Breast epithelium (tissue), 4 donors: ENCODE measurements at places on chromosomes 5 and 9. TPM values are rescaled to one million over a fixed set of nuclear protein-coding genes. Genes with fewer than 3 reads are reported as not detected.

- no peaks in the 10 kb centered on the region for H3K27me3 ChIP-seq
- no peak overlapping the region for H3K4me3 ChIP-seq
- DNase-seq, result no peak
- no peak overlapping the region for H3K27ac ChIP-seq
Measured at GRCh38 chr5:34030048-34030447, 13.0 kb downstream of the C1QTNF3 start.

DNA sequence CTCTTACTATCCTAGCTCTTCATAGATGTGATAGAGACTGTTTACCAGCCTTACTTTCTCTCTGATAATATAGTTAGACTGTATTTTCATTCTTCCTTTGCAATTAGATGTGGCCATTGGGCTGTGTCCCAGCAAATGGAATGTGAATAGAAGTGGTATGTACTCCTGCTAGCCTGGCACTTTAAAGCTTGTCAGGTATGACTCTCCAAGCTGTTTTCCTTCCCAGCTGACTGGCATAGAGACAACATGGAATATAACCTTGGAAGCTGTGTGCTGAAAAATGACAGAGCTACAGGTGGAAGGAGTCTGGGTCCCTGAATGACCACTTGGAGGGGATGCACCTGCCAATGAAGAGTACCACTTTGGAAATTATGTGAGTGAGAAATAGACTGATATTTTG, 116.2 kb downstream of the DIRAS2 start:
- DNase-seq, result no peak
- H3K4me3 ChIP-seq, result no peak overlapping the region
- H3K27ac ChIP-seq, result no peak overlapping the region
- H3K4me1 ChIP-seq, result no peaks in the 10 kb centered on the region

GRCh38 chr5:69011910-69012309, 81.9 kb upstream of the SLC30A5 start:
- no peak overlapping the region for H3K4me3 ChIP-seq
- H3K27ac ChIP-seq, result no peak overlapping the region

DNA sequence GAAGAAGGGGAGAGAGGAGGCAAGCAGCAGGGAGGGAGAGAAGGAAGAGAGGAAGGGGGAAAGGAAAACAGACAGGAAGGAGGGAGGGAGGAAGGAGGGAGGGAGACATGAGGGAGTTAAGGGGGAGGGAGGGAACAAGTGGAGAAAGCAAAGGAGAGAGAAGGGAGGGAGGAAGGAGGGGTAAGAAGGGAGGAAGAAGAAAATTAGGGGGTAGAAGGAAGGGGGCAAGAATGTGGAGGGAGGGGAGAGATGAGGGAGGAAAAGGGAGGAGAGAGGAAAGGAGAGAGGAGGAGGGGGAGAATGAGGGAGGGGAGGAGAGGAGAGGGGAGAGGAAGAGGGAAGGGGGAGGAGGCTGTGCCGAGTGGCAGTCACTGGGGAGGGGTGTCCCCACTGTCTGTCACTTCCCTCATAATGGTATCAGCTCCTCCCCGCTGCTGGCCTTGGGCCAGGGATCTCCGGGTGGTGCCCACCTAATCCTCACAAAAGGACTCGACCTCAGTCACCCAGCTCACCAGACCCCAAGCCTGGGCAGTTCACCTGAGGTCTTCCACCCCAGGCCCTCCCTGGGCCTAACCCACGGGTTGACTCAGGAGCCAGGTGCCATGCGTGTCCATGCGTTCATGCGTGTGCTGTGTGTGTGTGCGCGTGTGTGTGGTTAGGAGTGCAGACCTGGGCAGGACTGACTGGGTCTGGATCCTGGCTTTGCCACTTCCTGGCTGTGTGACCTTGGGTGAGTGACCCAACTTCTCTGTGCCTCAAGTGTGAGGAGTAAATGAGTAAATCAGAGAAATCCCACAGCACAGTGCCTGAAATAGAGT, 18.1 kb downstream of the C9orf50 start:
- no peak overlapping the region for H3K4me3 ChIP-seq
- H3K27me3 ChIP-seq, result no peaks in the 10 kb centered on the region
- no peaks in the 10 kb centered on the region for H3K36me3 ChIP-seq
- DNase-seq, result no peak
- H3K27ac ChIP-seq, result peak overlapping the region; percentile 19

FAM153A gene
- total RNA-seq, result 0.98 TPM

DNA sequence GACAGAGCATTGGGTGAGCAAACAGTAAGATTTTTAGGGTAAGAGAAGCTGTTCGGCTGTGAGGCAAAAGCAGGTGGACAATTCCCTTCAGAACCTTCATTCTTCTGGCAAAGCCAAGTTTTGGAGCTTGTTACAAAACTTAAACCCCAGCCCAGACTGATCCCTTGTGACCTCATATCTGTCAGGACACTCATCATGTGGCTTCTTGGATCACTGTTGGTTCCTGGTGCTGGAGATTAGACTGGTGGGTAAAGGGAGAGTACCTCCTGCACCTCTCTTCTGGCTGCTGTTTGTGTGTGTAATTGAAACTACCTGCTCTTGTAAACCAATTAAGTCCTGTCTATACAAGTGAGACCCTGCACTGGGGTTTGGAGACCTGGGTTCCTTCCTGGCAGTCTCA, 21.0 kb downstream of the LARP1 start:
- H3K4me1 ChIP-seq, result peaks cover 5% of the 10 kb centered on the region
- no peak for DNase-seq
- no peaks in the 10 kb centered on the region for H3K27me3 ChIP-seq
- no peaks in the 10 kb centered on the region for H3K36me3 ChIP-seq
- no peak overlapping the region for H3K27ac ChIP-seq

OR1J2 gene
- not detected for total RNA-seq

DNA sequence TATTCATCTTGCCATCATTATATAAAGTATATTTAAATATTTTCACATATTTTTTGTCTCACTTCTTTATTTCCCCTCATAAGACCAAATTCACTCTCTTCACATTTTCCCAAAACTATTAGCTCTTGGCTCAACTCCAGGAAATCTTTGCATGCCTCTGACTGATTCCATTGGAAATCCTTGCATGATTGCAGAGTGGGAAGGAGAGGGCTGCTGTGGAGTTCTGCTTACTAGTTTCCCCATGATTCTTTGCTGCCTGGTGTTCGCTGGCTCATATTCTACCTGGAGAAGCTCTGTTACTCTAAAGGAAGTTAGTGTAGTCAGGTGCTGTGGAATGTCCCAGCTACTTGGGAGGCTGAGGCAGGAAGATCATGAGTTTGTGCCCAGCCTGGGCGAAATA, 41.9 kb downstream of the LIX1 start:
- H3K27ac ChIP-seq, result no peak overlapping the region
- H3K4me3 ChIP-seq, result no peak overlapping the region
- no peaks in the 10 kb centered on the region for H3K36me3 ChIP-seq
- H3K4me1 ChIP-seq, result no peaks in the 10 kb centered on the region
- H3K27me3 ChIP-seq, result no peaks in the 10 kb centered on the region

SLC4A9 gene
- total RNA-seq, result not detected

DNA sequence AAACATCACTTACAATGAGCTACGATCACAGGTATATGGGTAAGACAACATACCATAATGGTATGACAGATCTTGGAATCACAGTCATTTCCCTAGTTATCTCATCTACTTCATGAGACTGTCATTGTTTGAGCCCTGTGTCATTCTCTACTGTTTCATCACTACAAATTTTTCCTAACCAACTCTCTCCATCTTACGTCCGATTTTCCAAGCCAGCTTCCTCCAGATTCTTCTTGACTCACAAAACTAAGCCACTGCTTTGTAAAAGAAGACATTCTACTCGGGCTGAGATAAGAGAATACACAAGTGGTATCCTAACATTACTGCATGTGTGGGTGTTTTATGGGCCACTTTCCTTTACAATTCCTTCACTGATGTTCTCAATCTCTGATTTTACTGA, 49.6 kb downstream of the SERINC5 start:
- no peak overlapping the region for H3K4me3 ChIP-seq
- no peaks in the 10 kb centered on the region for H3K27me3 ChIP-seq
- no peaks in the 10 kb centered on the region for H3K36me3 ChIP-seq
- no peaks in the 10 kb centered on the region for H3K4me1 ChIP-seq
